ENCODE measurements at places on chromosomes 7 and 10.

DNA sequence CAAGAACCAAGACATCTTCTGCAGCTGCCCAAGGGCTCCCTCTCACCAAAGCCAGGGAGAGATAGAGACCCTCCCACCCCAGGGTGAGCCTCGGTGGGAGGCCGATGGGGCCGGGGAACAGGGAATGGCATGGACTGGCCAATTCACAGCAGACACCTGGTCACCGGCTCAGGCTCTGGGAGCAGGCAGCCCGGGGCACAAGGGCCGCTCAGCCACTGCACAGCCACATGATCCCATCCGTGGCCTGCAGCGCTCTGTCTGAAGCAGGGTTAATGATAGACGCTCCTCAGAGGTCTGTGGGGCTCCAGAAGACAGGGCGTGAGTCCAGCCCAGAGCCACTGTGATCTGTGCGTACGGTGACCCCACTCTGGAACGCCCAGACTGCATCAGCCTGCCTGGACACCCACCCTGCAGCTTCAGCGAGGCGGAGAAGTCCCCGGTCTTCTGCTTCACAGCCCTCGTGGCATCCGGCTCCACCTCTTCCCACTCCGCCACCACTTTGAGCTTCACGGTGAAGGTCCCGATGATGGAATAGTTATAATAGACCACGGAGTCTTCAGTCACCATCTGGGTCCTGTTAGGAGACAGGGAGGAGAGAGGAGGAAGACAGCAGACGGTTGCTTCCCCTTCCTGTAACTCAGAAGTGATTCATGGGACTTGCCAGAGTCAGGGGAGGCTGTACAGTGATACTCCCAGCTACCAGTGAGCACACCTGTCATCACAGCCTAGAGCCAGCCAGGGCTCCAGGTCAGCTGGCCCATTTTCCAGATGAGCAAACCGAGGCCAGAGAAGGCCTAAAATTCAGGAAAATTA, 14.0 kb downstream of the TMEM130 start:
- no peak for DNase-seq

- DNase-seq, result no peak
Measured at GRCh38 chr7:636396-636795, 90.1 kb upstream of the DNAAF5 start.

GRCh38 chr7:9149499-9150082, 716.2 kb downstream of the NXPH1 start:
- DNase-seq, result no peak

- DNase-seq, result no peak
Measured at GRCh38 chr7:129098409-129099084, 43.6 kb upstream of the TNPO3 start.

DNA sequence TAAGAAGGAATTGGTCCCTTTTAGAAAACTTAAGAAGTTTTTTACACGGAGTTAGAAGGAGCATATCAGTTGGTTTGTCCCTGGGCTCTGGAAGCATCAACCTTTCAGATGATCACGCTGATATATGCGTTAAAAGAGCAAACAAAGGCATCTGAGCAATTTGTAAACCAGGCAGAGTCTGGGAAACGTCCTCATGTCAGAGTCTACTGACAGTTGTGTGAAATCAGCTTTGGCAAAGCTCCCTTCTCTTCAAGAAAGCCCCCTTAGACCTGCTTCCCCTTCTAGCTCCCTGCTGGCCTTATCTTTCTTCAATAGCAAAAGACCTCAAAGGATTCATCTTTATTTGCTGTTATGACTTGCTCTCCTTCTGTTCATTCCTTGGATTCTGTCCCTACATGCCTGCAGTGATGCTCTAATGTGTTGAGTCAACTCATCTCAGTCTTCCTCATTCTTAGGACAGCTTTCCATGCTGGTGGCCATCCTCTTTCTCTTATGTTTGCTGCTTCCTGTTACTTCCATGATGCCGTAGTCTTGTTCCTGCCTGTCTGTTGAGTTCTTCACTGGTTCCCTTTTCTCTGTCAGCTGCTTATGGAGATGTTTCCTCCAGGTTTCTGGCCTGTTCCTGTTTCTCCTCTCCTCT, 106.5 kb upstream of the BMPER start:
- no peak for DNase-seq

Data from right forelimb (tissue), 1 donor.